ENCODE measurements at places on chromosomes 16 and 17.

GRCh38 chr16:83552228-83552627 lies 255.6 kb upstream of the HSBP1 start:
- DNase-seq, result no peak

GRCh38 chr16:87196231-87196630 lies 121.0 kb downstream of the C16orf95 start:
- no peak for DNase-seq

DNA sequence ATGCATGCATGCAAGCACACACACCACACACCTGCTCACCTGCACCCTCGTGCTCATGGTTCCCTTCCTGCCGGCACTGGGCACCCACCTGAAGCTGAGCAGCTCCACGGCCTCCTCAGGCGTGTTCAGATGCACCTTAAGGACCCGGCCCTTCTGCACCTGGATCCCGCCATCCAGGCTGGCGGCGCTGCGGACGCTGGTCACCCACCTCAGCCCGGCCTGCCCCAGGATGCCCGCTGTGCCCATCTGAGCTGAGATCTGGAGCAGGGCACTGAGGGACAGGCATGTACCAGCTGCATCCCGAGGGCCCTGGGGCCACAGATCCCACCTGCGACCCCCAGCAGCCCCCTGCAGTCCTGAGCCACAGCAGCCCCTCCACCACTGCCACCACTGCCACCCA lies 110.0 kb downstream of the LITAF start:
- DNase-seq, result no peak

DNA sequence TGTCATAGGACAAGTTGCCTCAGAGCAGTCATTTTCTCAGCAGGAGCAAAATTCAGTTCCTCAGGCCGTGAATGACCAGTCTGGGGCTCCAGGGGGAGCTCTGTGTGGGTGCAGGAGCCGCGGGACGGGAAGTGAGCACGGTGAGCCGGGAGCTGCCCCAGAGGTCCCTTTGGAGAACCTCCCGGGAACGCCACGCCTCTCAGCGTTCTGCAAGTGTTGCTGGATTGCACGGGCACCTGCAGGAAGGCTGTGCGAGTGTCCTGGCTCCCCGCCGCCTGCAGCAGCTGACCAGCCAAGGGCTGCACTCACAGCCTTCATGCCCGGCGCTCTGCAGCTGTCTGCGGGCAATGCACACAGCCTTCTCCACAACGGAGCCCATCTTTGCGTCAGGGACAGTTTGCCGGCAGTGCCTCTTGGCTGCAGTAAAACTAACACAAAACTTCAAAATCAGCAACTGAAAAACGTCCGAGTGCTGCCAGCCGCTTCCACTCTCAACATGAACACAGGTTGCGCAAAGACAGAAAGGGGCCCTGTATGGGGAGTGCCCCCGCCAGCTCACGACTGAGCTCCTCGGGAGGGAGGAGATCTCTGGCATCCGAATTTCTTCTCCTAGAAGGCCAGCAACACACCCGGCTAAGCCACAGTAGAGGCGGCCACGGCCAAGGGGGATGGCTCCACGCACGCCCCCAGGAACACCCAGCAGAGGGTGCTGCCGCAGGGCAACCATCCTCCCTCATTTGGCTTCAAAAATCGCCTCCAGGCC lies 16.0 kb downstream of the NDUFAF8 start:
- DNase-seq, result peak; percentile 91

DNA sequence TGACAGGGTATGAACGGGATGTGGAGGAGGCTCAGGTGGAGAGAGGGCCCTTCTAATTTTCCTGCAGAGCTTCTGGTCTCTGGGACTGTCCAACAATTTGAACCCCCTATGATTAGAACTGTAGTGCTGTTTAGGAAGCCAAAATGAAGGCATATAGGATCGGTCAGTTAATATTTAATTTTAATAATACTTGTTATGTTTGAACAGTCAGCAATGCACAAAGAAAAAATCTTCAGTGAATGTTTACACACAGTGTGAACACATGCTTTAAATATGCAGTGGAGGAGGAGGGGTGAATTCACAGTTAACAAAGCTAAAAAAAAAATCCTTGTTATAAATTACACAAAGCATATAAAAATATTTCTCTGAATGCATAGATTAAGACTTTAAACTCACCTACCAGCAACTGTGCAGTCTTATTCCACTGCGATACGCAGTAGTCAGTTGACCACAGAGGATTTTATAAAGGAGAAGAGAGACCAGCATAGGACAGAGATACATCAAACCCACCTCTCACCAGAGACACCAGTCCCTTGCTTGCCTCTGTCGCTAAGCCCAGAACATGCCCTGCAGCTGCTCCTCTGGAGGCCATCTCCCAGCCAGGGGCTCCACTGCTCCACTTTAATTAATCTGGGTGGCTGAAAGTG lies 14.6 kb downstream of the ANKRD40 start:
- DNase-seq, result no peak

DNA sequence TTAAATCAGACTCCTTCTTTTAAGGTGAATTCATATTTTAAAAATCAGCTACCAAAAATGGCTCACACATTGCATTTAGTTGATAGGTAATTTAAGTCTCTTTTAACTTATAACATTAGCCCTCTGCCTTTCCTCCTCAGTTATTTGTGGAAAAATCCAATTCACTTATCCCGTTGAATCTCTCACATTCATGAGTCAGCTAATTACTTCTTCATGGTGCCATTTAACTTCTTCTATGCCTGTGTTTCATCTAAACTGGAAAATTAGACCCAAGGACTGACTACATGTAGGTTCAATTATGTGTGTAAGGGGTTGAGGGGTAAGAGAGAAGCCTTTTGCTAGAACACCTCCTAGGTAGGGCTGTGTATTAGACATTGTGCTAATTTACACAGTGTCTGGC lies 18.4 kb upstream of the SLFN5 start:
- no peak for DNase-seq

GRCh38 chr17:28090551-28090950 lies 48.1 kb downstream of the NLK start:
- no peak for DNase-seq

- peak; percentile 91 for DNase-seq
These were observed 38.6 kb upstream of the SLFN13 start for GRCh38 chr17:35486920-35487732.

GRCh38 chr17:11001651-11002050 lies 163.8 kb upstream of the PIRT start:
- no peak for DNase-seq

- DNase-seq, result no peak
These were observed 16.2 kb downstream of the BEAN1 start for GRCh38 chr16:66443269-66443652.

DNA sequence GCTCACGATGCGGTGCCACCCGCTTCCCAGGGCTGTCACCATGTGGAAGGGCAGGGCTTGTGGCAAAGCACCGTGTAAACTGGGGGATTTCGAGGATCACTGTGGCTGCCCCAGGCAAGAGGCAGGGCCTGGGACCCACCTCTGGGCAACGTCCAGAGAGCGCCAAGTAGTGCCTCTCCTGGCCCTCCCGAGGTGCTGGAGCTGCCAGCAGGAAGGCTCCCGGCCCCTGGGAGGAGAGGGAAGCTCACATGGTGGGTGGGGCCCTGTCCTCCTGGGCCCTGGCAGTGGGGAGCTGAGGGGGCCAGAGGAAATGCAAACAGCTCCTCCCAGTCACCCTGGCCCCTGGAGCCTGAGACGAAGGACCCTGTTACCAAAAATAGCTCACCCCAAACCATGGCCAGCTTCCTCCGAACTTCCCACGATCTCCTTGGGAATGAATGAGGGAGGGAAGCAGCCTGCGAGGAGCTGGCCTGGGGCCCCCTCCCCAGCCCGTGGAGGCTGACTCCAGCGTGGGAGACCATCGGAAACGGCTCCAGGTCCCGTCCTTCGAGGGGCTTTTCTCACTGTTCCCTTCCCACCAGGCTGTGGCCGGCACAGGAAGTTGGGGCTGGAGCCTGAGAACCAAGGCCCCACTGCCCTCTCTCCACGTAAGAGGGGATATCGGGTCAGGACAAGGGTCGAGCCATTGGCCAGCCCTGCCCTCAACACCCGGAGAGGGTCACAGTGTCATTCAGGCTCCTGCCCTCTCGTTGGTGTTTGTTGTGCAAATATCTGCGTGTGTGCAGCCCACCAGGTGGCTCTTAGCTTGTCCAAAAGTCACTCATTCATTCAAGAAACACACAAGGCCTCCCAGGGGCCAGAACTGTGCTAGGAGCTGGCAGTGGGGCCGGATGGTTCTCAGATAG lies 17.7 kb downstream of the VASN start:
- DNase-seq, result no peak

- DNase-seq, result no peak
These were observed 321.7 kb downstream of the C16orf95 start for GRCh38 chr16:86995456-86995855.

DNA sequence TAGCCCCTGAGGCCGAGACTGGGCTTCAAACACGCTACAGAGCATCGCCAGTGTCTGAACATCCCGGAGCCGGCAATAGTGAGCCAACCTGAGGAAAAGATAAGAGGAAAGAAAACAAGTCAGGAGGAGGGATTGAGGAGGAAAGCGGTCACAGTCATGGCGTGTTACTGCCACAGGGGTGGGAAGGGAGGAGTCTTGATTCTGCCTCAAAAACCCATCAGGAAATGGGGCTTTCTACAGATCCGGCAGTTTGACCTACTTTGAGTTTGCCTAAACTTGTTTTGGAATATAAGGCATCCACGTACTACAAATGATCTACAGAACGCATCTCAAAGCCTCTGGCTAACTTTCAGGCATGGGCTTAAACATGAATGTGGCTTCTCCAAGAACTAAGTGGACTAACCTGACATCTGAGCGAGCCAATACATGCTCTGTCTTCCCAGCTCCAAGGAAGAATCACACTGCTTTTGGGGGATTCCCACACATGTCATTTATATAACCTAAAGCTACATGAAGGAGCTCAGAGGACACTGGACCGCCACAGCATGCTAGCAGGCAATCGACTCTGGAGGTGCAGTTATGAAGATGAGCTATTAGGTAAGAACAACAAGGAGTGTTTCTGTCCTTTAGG lies 96.6 kb downstream of the WDR59 start:
- DNase-seq, result no peak

- DNase-seq, result no peak
These were observed 110.6 kb downstream of the PRKCA start for GRCh38 chr17:66412857-66413558.

- DNase-seq, result no peak
These were observed 121.0 kb upstream of the IRX3 start for GRCh38 chr16:54407596-54407995.

- peak; percentile 39 for DNase-seq
These were observed 67.3 kb upstream of the PLCG2 start for GRCh38 chr16:81711657-81712319.

DNA sequence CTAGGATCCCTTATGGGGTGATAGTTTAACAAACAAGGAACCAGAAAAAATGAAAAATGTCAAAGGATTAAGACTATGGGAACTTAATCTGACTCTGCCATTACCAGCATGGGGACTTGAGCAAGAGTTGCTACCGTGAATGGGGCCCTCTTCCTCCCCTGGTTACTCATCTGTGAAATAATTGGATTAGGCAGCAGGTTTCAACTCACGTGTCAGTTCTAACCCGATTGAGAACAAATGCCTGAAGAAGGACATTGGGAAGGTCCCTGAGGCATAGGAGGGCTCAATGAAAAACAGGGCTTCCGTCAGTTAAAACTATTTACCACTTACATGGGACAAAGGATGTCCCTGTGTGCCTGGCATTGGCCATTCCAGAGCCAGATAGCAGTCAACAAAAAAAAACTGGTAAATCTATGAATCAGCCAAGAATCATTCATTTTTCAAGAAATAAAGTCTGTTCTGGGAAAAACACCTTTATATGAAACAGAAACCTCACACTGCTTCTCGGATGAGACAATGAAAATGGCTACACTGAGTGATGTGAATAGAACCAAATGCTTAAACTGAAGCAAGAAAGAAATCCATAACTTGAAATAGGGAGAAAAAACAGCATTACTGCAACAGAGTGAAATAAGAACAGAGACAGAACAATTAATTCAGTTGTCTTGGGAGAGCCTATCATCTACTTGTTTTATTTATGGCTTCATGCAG lies 104.3 kb downstream of the ADAMTS18 start:
- no peak for DNase-seq

GRCh38 chr17:37844158-37844976 lies 79.8 kb upstream of the TBC1D3K start:
- peak; percentile 87 for DNase-seq

GRCh38 chr16:87878704-87879103 lies 9.4 kb upstream of the SLC7A5 start:
- DNase-seq, result no peak

- peak; percentile 29 for DNase-seq
These were observed 1.3 kb downstream of the APPBP2 start for GRCh38 chr17:60524463-60525327.

DNA sequence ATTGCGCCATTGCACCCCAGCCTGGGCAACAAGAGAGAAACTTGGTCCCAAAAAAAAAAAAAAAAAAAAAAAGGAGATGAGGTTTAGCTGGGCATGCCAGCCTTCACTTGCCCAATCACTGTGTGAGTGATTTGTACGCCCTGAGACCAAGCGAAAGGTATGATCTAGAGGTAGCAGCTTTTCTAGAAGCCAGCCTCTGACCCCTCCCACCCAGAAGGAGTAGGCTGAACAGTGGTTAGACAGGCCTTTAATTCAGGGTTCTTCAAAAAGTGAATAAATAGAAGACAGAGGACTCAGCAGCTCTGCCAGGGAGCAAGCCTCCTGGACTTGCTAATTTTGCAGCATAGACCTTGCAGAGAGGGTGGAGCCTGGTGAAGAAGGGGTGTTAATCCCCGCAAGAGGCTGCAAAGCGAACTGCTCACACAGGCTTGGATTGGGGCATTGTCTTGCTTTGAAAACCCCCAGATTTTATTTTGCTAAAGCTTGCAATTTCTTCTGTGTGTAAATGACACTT lies 7.1 kb upstream of the CYTH1 start:
- no peak for DNase-seq

- no peak for DNase-seq
These were observed 375 bp downstream of the SLC25A11 start for GRCh38 chr17:4939546-4939795.

- DNase-seq, result no peak
These were observed 237.0 kb downstream of the ZNF423 start for GRCh38 chr16:49618955-49619354.

DNA sequence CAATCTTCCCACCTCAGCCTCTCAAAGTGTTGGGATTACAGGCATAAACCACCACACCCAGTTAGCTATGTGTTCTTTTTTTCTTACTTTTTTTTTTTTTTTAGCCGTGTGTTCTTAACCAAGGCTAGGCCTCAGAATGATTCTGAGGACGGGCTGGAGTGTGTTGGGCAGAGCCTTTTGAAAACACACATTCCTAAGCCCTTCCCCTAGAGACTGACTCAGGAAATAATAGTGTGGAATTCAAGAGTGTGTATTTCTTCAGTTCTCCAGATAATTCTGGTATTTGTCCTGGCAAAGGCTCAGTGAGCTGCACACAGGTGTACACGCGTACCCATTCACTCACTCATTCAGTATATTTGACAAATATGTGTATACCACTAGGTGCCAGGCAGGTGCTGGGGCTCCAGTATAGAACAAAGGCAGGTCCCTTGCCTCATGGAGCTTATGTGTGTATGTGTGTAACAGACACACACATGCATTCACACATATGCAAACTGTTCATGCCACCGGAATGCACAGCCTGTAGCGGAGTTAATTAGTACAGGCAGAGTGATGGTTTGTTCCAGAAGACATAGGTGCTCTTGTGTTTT lies 19.4 kb upstream of the NFATC3 start:
- no peak for DNase-seq
